Brain (organoid and tissue), 16 donors: ENCODE measurements at places on chromosomes 6 and 20.

DNA sequence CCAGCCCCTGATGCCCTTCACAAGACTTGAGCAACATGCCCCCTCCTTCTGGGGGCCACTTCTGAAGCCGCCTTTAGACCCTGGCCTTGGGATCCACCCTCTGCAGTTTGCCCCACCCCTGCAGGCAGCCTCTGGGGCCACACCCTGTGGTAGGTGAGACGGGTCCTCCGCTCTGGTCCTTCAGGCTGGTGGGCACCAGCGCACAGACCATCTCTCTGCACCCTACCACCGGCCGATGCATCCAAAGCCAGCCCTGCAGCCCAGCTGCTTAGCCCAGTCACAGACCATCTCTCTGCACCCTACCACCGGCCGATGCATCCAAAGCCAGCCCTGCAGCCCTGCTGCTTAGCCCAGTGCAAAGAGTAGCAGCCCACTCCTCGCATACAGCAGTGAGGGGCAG, 159.3 kb upstream of the ECI2 start:
- no peak for DNase-seq

GRCh38 chr6:40916845-40917244, 122.2 kb downstream of the UNC5CL start:
- no peak for DNase-seq

DNA sequence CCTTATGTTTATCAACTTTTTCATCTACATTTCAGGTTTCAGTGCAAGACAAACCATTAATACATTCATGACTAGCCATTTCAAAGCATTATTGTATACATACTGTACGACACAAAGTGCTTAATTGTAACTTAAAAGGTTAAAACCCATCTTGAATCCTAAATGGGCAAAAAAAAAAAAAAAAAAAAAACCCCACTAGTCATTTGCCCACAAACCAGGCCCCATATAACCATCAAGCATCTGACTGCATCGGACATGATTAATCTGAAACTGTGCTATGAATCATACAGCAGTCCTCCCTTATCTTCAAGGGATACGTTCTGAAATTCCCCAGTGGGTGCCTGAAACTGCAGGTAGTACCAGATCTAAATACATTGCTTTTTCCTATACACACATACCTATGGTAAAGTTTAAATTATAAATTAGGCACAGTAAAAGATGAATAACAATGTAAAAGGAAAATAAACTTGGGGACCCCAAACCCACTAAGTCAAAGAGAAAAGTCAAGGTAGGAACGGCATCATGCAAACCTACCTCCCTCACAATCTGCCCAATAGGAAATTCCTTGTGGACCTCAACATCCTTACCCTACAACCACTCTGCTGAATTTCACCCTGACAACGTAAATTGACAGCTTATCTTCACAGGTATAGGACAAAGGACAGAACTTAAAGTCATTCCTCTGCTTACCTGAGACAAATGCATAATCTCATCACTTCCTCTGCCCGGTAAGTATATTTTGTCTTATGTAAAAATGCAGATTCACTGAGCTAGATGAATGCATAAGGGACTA, 14.3 kb downstream of the B4GALT5 start:
- no peak for DNase-seq

DNA sequence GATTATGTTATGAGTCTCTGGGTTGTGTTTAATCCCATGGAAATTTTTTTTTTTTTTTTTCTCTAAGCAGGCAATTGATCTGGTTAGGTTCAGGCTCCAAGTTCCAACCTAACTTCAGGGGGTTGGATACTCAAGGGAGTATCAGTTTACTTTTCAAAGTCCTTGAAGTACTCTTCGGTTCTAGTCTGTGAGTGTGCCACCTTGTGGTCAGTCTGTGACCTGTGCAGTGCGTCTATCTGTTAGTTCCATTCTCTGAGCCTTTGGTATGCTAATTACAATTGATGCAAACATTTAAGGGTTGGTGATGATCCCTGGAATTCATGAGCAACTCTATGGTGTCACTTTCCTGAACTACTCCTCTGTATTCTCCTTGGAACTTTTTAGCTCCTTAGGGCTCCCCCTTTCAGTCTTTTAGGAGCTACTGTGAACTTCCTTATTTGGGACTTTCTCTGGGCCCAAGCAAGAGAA, 342.0 kb downstream of the SOX4 start:
- no peak for DNase-seq

DNA sequence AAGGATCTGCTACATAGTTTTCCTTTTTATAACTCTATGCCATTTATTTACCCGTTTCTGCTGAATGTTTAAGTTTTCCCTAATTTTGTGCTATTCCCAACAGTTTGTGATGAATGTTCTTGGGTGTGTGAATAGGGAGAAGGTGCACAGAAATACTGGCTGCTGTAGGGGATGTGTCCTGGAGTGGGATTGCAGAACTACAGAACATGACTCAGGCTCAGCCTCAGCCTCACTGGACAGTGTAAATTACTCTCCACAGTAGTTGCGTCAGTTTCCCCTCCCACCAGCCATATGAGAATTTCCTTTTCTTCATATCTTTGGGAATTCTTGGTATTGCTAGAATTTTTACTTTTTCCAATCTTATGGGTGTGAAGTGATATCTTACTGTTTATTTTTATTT, 57.0 kb downstream of the SLX4IP start:
- no peak for DNase-seq

GRCh38 chr6:39200498-39201020, 28.7 kb downstream of the KCNK5 start:
- DNase-seq, result no peak

GRCh38 chr20:42986143-42986773, 203.4 kb downstream of the PTPRT start:
- no peak for DNase-seq

DNA sequence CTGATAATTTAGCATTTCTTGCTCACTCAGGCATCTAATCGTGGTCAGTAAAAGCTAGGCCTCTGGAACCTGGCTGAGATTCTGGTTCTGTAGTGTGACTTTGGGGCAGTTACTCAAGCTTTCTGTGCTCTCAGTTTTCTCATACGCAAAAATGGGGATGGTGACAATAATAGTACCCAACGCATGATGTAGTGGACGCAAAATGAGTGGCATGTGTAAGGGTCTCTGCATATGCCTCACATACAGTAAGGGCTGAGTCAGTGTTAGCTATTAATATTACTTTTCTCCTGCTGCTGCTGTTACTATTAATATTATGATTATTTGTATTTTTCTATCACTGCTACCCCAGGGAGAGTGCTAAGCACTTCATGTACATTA, 686 bp downstream of the GINS1 start:
- DNase-seq, result no peak

- DNase-seq, result no peak
These were observed 1.1 kb downstream of the DDAH2 start for GRCh38 chr6:31727717-31728671.

- no peak for DNase-seq
These were observed 344.7 kb downstream of the NKAIN2 start for GRCh38 chr6:124148236-124148957.

GRCh38 chr6:367298-367794, 24.2 kb upstream of the IRF4 start:
- DNase-seq, result no peak

GRCh38 chr20:45589725-45590124, 10.6 kb upstream of the WFDC8 start:
- DNase-seq, result no peak
